ENCODE measurements at places on chromosomes 3 and 15.

DNA sequence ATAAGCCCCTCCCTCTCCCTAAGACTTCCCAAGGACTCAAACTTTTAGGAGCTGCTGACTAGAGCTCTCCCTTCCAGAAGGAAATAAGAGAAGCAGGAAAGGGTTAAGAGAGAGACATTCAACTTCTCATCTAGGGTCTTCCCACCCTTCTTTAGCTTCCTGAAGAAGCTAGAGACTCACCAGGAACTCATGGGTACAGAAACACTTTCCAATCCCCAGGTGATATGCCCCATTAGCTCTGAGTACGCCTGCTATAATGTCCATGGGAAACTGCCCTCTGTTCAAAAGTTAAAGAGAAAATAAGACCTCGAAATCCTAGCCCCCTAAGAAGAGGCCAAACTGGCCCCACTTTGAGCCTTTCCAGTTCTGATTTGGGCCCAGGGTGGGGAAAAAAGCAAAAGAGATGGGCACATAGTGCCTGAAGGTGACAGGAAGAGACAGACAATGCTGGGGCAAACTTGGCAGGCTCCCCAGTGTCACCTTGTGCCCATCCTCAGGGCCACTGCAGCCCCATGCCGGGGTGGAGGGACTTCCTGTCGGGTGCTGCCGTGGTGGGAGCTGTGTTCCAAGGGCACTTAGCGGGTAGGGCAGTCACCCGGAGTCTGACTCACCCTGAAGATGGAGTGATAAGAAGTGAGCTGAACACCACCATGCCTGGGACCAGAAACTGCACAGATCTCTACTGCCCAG lies 29.5 kb downstream of the CCDC12 start:
- peak; percentile 19 for DNase-seq

- no peak for DNase-seq
Measured at GRCh38 chr15:73865379-73865778, 8.0 kb upstream of the TBC1D21 start.

DNA sequence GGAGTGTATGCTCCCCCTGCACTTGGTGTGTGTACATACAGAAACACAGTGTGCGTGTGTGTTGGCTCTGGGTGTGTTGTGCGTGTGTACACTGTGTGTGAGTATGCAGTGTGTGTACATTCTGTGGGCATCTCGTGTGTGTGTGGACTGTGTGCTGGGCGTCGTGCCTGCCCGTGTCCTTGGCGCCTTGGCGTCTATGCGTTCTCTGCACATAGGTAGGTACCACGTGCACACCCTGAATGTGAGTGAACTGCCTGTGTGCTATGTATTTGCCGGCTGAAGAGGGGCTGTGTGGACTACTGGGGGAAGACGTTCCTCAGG lies 481 bp upstream of the ECE2 start:
- no peak for DNase-seq

DNA sequence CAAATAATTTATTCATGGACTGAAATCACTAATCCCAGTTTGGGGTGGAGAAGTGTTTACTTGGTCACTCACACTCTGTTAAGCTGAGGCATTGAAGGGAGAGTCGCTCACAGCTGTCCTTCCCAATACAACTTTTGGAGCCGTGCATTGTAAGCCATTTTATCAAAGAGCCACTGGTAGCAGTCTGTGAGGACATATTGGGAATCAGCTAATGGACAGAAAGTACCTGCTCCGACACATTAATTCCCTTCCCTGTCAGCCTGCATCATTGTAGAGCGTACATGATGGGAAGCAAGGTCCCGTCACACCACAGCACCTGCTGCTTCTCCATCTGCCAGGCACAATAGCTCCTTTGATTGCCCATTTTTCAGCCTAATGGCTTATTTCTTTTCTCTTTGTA lies 643.2 kb downstream of the SQOR start:
- DNase-seq: peak; percentile 82

DNA sequence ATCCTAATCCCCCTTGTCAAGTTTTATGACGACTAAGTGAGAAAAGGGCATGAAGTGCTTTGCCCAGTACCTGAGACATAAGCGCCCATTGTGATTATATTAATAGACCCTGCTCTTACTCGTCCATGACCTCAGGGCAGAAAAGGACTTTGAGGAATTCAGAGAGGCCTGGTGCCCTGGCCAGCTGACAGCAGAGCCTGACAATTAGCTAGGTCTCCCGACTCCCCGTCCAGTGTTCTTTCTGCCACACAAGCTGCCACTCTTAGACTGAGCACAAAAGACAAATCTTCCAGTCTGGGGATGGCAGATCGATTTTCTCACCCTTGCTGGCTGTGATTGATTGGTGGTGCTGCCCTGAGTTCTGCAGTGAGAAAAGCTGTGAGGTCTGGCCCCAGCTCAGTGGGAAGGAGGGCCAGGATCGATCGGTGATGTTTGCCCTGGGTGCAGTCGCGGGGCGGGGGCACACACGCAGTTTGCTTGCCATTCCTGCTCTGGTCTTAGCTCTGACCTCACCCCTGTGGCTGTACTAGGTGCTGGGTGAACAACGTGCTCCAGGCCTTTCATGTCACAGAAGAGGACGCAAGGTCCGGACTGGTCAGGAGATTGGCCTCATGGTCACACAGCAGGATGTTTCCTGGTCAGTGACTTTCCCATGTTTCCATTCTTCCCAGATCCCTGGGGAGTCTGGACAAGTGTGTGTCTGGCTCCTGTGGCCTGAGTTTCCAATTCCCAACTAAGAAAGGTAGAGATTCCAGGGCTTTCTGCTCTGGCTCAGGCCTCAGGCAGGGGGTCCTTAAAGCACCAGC lies 67.4 kb upstream of the TLE3 start:
- DNase-seq: no peak

DNA sequence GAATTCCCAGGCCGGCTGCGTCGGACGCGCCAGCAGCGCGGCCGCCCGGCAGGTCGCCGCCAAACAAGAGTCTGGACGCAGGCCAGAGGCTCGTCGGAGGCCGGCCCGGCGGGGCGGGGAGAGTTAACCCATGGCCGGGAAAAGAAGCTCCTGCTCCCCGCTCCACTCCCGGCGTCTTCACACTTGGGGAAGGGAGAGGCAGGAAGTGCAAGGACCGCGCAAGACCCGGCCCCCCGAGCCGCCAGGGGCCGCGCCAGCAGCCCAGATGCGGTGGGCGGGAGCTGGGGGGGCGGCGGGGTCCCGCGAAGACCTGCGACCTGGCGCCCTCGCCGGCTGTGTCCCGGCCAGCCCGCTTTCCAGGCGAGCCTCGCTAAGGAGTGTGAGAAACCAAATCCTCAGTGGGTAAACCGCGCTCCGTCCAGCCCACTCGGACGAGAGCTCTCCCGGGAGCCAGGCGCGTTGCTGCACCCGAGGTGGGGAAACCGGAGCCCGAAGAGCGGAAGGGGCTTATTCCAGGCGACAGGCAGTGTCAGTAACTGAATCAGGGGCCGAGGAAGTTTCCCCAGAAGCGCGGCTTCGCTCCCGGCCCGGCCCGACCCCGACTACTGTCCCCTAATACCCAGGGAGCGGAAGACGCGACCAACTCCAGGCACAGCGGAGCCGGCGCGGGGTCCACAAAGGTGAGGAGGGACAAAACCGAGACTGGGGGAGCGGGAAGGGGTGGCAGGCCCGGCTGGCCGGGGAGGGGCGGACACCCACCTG lies 721 bp downstream of the ADAMTS7 start:
- no peak for DNase-seq

DNA sequence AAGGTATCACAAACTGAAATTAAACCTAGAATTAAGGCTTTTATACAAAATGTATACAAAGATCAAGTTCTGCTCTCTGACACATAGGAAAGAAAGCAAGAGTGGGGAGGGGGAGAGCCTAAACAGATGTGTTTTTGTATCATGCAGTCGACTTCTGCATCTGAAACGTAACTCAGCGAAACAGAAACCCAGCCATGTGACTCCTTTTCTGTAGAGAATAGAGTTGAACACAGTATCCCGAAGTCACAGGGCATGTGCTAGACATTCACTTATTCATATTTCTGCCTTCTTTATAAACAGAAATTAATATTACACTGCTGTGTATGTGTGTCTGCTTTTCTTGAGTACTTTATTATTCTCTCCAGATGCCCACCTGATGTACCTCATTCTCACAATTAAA lies 121.0 kb downstream of the PDZRN3 start:
- peak; percentile 18 for DNase-seq

- DNase-seq: no peak
Measured at GRCh38 chr3:184305577-184305976, 6.5 kb downstream of the PSMD2 start.

GRCh38 chr3:71206305-71207165 lies 377.0 kb downstream of the FOXP1 start:
- peak; percentile 34 for DNase-seq

- no peak for DNase-seq
Measured at GRCh38 chr3:35505181-35505580, 134.1 kb upstream of the ARPP21 start.

DNA sequence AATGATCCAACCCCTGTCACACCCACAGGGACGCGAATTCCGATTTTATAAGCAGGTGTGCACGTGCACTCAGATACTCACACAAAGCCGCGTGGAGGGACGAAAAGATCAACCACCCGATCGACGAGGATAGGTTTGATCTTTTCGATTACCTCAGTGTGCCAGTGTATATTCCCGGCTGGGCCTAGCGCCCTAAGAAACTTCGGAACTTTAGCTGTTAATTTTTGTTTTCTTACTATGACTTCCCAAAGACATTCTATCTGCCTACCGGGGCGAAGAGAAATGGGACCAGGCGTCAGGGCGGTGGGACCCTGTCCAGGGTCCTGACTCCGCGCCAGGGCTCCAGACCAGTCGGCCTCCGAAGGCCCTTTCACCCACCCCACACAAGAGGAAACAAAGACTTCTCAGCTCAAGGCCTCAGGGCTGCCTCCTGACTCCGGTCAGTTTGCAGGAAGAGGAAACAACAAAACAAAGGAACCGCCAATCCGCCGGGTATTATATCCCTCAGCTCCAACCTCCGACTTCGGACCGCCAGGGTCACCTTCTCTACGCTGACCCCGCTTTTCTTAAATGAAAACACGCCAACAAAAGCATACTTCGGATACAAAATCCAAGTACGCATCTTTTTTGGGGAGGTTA lies 6.8 kb downstream of the ONECUT1 start:
- DNase-seq: no peak

DNA sequence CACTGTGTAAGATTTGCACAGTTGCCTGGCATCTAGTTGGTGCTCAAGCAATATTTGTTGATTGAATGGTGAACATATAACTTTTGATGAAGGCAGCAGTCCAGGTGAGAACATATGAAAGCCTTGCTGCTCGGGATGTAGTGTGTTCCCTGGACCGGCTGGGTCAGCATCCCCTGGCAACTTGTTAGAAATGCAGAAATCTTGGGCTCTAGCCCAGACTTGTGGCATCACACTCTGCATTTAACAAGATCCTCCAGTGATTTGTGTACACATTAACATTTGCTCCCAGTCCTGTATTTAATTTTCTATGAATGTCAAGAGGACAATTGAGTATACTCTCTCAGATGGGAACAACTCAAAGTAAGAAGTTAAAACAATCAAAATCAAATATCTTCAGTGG lies 69.0 kb upstream of the SAMMSON start:
- no peak for DNase-seq

- peak; percentile 58 for DNase-seq
Measured at GRCh38 chr3:168813225-168813802, 717.6 kb upstream of the GOLIM4 start.

- no peak for DNase-seq
Measured at GRCh38 chr3:72906154-72906553, 18.3 kb downstream of the GXYLT2 start.

DNA sequence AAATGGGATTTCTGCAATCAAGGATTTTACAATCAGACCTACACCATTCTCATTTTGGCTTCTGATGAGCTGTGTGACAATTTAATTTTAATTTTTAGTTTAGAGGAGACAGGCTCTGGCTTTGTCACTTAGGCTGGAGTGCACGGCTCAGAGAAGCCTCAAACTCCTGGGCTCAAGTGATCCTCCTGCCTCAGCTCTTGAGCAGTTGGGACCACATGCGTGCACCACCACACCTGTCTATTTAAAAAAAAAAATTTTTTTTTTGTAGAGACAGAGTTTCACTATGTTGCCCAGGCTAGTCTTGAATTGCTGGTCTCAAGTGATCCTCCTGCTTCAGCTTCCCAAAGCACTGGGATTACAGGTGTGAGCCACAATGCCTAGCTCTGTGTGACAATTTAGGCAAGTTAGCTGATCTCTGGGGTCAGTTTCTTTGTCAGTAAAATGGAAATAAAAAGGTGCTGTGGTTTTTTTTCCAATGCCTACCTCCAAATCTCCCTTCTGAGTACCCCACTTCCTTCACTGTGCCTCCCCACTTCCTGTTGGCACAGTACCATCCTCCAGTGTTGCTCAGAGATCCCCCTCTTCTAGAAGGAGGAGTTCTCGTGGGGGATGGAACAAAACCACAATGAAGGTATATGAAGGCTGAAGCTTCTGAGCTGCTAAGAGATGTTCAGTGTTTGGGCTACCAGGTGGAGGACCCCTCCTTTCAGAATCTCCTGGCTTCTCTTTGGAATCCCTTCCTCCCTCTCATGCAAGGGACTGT lies 54.1 kb upstream of the GSK3B start:
- no peak for DNase-seq

GRCh38 chr15:68987676-68988075 lies 26.8 kb upstream of the NOX5 start:
- DNase-seq: no peak

DNA sequence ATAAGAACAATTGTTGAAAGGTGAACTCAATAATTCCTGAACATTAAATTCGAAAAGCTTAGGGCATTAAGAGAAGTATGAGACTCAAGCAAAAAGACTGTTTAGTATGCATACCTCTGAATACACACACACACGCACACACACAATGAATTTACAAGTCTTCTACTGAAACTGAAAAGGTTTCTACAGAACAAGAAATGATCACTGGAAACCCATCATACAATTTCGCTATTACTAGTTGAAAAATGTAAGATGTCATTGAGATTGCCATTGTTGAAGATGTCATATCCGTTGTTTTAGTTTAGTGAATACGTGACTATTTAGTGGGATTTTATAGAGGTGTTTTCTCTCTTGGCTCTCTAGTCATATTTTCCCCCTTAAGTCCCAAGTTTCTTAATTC lies 106.8 kb downstream of the FOXB1 start:
- DNase-seq: no peak

DNA sequence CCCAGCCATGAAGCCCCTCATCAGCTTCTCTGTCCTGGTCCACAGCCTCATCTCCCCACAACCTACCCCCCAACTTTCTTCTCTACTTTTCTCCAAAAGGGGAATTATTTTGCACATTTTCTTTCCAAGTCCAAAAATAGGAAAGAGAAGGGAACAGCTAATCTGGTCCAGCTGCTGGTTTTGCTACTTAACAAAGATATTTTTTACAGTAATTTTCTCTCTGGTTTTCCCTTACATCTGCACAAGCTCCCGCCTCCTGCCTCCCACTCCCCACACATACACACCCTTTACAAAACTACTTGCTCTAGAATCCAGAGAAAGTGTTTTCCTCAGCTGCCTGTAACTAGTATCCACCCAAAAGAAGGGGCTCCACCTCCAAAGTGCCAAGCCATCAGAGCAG lies 177.2 kb downstream of the POLR2M start:
- no peak for DNase-seq

DNA sequence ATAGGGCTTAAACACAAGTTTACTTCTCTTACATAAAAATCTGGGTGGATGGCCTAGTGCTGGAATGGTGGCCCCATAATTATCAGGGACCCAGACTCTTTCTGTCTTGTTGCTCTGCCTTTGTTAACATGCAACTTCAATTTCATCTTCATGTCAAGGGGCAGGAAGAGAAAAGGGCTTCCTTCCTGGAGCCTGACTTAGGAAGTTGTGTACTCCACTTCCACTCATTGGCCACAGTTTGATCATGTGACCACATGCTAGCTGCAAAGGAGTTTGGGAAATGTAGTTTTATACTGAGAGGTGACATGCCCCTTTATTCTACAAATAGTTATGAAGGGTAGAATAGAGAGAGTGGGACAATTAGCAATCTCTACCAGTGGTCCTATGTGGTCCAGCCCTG lies 39.3 kb downstream of the RHCG start:
- peak; percentile 12 for DNase-seq

Data from NCI-H2081 (cell line).